ENCODE measurements at places on chromosomes 7 and 10. TPM values are rescaled to one million over a fixed set of nuclear protein-coding genes. Genes with fewer than 3 reads are reported as not detected.

C10orf71 gene
- total RNA-seq: not detected

ARMS2 gene
- not detected for total RNA-seq

AMPH gene
- 1.6 TPM for total RNA-seq

OIT3 gene
- total RNA-seq: not detected

STMP1 gene
- total RNA-seq: 28.1 TPM

TDRD1 gene
- not detected for total RNA-seq

CPA4 gene
- 2.1 TPM for total RNA-seq

ATE1 gene
- 48.9 TPM for total RNA-seq

LYZL2 gene
- not detected for total RNA-seq

FEZF1 gene
- not detected for total RNA-seq

Measured in hepatocyte (in vitro differentiated cells).